ENCODE measurements at places on chromosomes 13 and 19.
A peak's percentile ranks its signal among the peaks of the same experiment; 100 is the strongest.

GRCh38 chr13:34372581-34372980 is 554.6 kb downstream of the RFC3 start:
- DNase-seq, result no peak

- DNase-seq, result no peak
These were observed 4.0 kb downstream of the PTBP1 start for GRCh38 chr19:801030-801860.

DNA sequence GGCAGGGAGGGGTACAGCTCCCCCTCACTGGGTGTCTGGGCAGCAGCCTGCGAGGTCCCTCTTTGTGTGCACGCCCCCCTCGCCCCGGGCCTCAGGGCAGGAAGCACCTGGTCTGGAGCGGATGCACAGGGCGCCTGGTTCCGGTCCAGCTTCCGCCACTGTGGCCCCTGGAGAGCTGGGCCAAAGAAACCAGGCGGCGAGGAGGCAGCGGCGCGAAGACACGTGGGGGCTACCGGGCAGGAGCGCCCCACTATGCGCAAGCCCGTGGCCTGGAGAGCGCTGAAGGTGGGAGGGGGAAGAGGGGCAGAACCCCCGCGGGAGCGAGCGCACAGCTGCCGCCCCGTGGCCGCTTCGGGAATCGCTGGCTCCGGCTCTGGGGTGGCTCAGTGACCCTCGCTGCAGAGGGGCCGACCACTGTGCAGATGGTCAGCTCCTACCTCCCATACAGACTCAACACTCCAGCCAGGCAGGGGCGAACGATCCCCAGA is 1.7 kb upstream of the LYL1 start:
- no peak for DNase-seq

GRCh38 chr19:2385053-2385721 is 25.1 kb downstream of the TMPRSS9 start:
- DNase-seq, result peak; percentile 52

- DNase-seq, result no peak
These were observed 107.7 kb upstream of the SPATA13 start for GRCh38 chr13:24052547-24053518.

- DNase-seq, result no peak
These were observed 109.5 kb downstream of the ZNF675 start for GRCh38 chr19:23577501-23577900.

DNA sequence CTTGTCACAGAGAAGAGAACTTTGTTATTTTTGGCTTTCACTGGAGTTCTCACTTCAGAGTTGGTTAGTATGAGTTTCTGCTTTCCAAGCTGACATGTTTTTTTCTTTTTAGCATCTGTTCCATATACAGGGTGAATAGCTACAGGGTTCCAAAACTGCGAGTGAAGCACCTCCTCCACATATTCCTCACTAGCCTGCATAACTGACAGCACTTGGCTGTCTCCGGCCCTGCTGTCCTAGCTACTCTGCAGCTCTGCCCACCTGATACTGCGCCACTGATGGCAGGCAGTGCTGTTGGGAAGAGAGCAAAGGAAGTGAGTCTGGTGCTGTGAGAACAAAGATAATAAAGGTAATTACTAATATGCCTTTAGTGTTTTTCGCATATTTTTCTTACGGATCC is 6.8 kb downstream of the ATP8A2 start:
- DNase-seq, result no peak

- DNase-seq, result no peak
These were observed 15.3 kb upstream of the MAP1S start for GRCh38 chr19:17703824-17704463.

DNA sequence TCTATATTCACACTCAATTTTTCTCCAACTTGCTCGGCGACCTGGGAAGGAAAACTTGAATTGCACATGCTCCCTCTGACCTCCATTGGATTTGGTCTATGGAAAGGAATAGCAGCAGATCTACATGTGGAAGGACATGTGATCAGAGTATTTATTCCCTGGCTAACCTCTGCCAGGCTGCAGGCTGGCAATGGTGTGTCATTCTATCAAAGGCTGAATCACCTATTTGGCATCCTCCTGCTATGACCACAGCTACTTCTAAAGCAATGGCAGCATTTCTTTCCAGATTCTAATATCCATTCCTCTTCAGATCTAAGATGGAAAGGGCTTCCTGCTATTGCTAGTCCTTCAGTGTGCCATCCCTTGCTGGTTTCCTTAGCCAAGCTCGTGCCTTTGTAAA is 144.3 kb upstream of the FREM2 start:
- no peak for DNase-seq

GRCh38 chr13:19672990-19673389 is 39.5 kb downstream of the MPHOSPH8 start:
- no peak for DNase-seq

- DNase-seq, result no peak
These were observed 93.8 kb upstream of the SOX1 start for GRCh38 chr13:111973186-111973585.

GRCh38 chr13:114151565-114152284 is 19.3 kb upstream of the RASA3 start:
- DNase-seq, result peak; percentile 78

DNA sequence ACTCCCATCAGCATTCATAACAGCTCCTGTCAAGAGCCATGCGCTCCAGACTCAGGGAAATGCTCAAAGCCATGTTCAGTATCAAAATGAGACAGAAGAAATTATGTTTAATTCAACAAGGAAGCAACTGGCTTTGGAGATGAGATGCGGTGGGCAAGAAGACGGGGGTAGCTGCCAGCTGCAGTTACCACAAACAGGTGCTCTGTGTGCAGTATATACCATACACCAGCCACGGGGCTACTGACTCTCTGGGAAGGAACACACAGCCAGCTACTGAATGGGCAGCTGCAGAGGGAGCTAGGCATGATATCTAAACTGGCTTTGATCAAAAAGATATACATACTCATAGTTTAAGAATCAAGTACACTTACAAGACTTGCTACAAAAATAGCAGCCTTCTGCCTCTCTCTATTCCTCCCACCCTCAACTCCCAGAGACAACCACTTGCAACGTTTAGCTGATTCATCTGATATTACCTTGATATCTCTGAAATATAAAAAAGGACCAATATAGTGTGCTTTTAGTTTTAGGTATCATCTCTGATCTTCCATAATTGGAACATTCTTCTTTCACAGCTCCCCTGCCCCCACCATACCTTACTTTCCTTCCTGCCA is 593.0 kb downstream of the UQCRFS1 start:
- no peak for DNase-seq

- no peak for DNase-seq
These were observed 676 bp upstream of the ZNF574 start for GRCh38 chr19:42075364-42075615.

DNA sequence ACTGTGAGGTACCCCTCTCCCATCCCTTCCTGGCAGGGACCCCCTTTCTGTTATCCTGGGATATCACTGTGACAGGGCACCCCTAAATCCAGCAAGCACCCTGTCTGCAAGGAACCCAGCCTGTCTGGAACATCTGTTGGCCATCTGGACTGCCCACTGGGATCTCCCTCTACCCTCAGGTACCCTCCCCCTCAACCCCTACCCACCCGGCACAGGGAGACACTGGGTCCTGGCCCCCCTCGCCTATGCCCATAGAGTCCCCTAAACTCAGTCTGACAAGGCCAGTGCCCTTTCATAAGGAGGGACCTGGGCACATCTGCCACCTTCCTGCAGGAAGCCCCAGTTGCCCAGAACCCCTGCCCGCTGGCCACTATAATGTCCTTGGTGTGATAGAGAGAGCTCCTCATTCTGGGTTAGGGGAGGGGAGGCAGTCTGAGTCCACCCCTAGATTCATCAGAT is 2.8 kb upstream of the SLC27A5 start:
- DNase-seq, result no peak

DNA sequence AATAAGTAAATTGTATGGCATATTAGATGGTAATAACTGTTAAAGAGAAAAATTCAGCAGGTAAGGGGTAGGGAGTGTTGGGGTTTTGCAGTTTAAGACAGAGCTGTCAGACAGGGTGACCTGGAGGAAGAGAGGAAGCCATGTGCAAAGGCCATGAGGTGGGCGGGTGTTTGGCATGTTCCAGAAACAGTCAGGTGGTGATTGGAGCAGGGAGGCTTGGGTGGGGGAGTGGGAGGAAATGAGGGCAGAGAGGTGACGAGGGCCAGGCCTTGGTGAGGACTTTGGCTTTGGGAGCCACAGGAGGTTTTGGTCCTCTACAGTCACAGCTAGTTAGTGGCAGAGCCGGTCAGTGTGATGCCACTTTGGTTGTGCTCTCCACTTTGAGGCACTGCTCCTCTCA is 20.1 kb downstream of the RYR1 start:
- no peak for DNase-seq

DNA sequence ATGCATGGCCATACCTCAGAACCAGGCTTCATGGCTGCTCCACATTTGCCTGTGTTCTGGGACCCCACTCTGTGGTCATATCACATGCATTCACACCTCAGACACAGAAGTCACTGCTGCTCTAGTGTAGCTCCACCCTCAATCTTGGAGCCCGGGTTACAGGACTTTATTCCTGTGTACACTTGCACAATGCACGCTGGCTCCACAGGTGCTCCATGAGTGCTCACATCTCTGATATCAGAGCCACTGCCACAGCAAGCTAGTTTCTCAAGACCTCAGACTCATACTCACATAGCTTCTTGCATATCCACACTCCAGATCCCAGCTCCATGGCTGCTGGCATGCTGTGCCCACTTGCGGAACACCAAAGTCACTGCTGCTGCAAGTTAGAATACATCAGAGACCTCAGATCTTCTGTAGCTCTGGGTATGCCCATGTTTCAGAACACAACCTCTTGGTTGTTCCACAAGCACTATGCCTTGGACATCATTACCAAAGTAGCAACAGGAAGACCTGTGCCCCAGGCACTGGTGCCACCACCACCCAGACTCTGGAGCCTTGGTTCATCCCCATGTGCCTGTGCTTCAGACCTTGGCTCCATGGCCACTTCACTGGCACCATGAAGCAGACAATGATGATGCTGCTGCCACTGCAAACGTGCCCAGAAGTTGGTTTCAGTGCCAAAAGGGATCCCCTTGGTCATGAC is 269.5 kb upstream of the PCDH20 start:
- no peak for DNase-seq

- DNase-seq, result no peak
These were observed 5.0 kb downstream of the RNF113B start for GRCh38 chr13:98171900-98172589.

GRCh38 chr19:35902870-35903475 is 644 bp downstream of the HCST start:
- DNase-seq, result no peak

- no peak for DNase-seq
These were observed 236.0 kb downstream of the SLITRK5 start for GRCh38 chr13:87907202-87907601.

DNA sequence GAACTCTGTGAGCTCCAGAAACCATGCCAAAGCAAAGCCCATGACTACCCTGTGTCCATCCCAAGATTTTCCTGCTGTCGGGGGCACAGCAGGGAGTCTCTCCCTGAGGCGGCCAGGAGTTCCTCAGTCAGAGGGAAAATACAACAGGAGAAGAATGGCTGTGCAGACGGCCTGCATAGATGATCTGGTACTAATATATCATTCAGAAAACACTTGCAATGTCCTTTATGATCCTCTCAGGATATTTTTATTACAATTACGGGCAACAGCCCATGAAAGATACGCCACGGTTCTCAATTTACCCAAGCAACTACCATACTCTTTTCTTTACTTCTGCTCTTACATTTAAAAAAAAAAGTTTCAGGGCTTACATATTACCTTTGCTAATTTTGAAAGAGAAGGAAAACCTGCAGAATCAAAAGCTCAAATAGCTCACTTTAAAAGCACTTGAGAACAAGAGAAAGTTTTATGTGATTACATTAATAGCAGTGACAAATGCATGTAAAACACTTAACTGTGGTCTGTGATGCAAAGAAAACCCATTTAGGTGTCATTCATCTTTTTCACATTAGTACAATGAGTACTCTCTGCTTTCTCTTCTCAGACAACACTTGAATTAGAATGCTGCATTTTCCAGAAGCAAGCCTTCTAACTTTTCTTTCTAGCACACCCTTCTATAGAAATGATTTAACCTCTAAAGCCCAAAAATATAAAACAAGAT is 460.8 kb downstream of the KLF5 start:
- peak; percentile 61 for DNase-seq

- DNase-seq, result no peak
These were observed at the start of gene GRIK5 for GRCh38 chr19:42069619-42070351. TSS of gene GRIK5 (minus strand) at chr19:42070206. CDS start at chr19:42065770, 4,436 bp downstream.

DNA sequence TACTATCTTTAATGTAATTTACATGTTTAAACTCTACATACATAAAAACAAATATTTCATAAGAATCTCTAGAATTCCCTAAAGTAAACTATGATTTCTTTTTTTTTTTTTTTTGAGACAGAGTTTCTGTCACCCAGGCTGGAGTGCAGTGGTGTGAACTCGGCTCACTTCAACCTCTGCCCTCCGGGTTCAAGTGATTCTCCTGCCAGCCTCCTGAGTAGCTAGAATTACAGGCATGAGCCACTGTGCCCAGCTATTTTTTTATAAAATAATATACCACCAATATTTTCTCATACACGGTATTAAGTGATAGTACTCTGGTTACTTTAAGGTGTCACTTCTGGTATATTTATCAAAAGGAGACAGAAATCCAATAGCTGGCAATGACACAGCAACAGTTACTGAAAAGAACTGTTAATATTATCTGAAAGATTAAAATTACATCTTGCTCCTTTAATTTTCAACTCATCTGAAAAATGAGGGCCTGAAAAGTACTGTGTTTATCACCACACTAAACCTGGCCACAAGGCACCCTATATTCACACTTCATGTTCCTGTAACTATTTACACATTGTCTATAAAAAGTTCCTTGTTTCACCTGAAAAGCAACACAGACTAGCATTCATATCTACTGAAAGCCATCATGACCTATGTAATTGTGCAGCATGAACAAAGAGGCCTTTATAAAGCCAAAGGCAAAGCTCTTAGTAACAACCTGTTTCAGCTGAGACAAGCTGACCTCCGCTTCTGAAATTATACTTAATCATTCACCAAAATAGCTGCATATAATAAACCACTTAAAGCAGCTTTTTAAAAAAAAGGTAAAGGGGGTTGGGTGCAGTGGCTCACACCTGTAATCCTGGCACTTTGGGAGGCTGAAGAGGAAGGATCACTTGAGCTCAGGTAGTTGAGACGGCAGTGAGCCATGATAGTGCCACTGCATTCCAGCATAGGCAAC is 106.1 kb downstream of the SLC25A15 start:
- peak; percentile 7 for DNase-seq

DNA sequence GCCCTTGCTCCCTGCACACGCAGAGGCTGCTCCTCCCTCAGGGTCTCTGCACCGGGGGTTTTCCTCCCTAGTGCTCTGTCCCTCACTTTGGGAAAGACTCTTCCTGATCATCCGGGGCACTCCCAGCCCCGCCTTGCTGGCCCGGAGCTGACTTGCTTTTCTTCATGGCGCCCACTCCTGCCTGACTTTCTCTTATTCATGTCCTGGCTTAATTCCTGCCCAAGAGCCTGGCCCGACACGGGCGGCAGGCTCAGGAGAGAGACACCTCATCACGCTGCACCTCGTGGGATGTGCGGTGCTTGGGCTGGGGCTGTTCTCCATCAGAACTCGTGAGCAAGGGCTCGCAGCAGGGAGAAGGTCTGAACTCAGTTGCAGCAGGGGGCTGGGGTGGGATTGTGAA is 11.8 kb upstream of the PLA2G4C start:
- DNase-seq, result no peak

- DNase-seq, result peak; percentile 14
These were observed at the start of gene LTBP4 for GRCh38 chr19:40601134-40601974. TSS of gene LTBP4 (plus strand) at chr19:40601369. CDS start at chr19:40601388, 19 bp downstream.
